Activated T-cell treated with anti-CD3 and anti-CD28 coated beads, Interleukin-2, amount 50 U/mL, for 24 hours (primary cell): ENCODE measurements at places on chromosomes 11 and 22.

DNA sequence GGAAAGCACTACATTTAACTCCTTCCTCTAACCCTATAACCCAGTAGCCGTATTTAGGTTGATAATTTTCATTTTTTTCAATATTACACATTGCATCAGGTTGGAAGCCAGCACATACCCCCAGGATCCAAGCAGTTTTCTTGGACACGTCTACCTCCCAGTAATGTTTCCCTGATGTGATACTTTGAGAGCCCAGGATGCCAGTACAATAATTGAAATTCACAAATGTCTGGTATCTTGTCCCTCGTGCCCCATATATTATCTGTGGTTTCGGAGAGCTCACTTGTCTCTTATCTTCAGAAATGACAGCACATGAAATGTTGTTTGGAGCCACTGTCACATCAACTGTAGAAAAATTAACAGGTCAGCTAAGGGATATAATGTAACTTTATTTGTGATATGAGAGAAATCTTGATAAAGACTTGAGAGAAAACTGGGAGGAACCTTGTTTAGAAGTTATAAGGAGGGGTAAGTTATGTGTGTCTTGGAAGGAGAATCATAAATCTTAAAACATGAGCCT is 19.8 kb downstream of the TRIM5 start:
- no peak for DNase-seq

GRCh38 chr11:1953489-1954266 is 6.5 kb downstream of the MRPL23 start:
- peak; percentile 41 for DNase-seq

- DNase-seq: no peak
Observed at GRCh38 chr11:87740451-87740850, 434.8 kb downstream of the RAB38 start.

- no peak for DNase-seq
Observed at GRCh38 chr22:45428391-45429385, 15.2 kb downstream of the RIBC2 start.

GRCh38 chr22:40426594-40427333 is 56.4 kb downstream of the SGSM3 start:
- DNase-seq: no peak

GRCh38 chr11:125210066-125210465 is 45.5 kb downstream of the PKNOX2 start:
- DNase-seq: no peak

DNA sequence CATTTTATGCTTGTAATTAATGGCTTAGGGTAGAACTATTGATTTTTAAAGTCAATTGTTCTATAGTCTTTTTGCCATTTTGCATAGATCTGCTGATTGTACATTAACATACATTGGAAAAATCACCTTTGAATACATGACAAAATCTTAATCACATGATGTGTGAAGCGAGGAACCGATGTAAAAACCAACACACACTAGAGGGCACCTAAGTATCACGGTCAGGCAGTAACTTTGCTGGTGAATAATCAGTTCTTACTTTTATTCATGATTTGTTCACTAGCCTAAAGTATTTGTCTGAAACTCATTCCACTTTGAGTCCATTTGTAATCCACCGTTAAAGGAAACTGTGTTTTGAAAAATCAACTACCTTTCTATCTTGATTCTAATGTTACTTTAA is 28.2 kb downstream of the JHY start:
- no peak for DNase-seq

DNA sequence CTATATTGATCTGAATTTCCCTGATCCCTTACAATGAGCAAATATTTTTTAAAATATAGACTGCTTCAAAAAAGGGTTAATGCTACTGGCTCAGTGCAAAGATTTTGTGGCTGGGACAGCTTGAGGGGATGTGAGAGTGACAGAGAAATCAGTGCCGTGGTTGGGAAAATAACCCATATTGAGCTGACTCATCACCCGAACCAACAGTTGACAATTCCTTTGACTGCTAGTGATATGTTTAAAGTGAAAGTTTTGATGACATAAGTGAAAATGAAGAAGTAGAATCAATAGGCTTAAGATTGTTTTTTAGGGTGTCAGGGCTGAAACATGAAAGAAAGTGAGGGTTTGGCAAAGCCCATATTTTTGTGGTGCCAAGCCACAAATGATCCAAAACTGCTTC is 257.1 kb upstream of the TENM4 start:
- no peak for DNase-seq

GRCh38 chr11:795634-796564 is 2.2 kb downstream of the SLC25A22 start:
- DNase-seq: peak; percentile 85

DNA sequence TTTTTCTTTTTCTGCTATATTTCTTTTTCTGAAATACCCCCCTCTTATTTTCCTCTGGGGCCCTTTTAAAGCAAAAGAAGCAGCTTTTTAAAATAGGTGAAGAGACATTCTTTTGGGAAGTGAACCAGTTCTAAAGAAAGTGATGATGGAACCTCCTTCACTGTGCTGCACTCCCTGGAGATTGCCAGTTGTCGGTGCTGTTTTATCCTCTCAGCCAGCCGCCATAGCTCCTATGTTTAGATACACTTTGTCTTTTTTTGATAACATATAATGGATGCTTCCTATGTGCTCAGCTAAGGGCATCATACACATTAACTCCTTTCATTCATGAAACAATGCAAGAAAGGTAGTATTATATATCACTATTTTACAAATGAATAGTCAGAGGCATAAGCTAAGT is 14.0 kb downstream of the CFAP300 start:
- DNase-seq: no peak

DNA sequence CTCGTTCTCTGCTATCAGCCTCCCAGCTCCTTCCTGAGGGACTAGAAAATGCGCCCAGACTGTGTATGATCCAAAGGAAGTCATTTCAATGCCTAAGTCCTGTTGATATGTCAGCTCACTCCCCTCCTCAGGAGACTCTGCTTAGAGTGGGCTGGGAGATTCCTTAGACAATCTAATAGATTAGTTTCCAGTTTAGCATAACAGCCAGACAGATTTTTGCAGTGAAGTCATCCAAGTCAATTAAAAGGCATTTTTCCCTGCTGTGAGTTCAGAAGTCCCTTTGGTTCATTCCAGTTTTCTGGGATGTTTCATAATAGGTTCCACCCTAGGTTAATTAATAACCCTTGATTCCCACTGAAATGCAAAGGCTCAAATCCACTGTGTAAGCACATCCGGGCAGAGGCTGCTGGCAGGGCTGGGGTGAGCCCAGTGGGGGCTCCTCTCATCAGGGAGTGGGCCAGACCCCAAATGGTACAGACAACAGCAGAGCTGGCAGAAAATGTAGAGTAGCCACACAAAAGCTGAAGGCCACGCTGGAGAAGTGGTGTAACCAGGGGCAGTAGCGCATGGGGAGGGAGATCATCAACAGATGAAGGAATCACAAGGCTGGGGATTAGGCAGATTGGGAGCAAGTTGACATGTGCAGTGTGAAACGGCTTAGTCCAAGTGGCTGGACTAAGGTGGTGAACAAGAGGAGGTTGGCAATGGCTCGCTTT is 90.6 kb downstream of the SYN3 start:
- DNase-seq: no peak

DNA sequence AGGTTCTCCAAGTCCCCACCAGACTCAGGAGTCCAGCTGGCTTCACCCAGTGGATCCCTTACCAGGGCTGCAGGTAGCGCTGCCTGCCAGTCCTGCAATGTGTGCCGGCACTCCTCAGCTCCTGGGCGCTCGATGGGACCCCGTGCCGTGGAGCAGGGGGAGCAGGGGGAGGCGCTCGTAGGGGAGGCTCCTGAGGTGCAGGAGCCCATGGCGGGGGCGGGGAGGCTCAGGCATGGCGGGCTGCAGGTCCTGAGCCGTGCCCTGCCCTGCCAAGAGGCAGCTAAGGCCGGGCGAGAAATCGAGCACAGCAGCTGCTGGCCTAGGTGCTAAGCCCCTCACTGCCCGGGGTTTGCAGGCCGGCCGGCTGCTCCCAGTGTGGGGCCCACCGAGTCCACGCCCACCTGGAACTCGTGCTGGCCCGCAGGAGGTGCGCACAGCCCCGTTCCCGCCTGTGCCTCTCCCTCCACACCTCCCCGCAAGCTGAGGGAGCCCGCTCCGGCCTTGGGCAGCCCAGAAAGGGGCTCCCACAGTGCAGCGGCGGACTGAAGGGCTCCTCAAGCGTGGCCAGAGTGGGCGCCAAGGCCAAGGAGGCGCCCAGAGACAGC is 792.9 kb upstream of the CCDC179 start:
- DNase-seq: no peak

GRCh38 chr22:17307566-17307965 is 61.7 kb upstream of the CECR2 start:
- DNase-seq: no peak

- DNase-seq: no peak
Observed at GRCh38 chr11:44303401-44303938, 6.5 kb downstream of the ALX4 start.

DNA sequence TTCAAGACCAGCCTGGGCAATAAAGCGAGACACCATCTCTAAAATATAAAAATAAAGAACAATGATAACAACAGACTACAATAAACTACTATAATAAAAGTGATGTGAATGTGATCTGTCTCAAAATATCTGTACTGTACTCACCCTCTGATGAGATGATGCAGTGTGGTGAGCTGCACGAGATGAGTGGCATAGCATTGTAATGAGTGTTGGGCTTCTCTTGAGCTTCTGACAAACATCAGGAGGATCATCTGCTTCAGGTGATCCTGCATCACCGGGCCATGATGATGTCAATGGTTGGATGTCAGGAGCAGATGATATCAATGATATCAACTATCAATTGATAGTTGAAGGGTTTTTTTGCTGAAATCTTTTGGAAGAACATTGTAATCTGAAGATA is 52.4 kb upstream of the INCENP start:
- no peak for DNase-seq

DNA sequence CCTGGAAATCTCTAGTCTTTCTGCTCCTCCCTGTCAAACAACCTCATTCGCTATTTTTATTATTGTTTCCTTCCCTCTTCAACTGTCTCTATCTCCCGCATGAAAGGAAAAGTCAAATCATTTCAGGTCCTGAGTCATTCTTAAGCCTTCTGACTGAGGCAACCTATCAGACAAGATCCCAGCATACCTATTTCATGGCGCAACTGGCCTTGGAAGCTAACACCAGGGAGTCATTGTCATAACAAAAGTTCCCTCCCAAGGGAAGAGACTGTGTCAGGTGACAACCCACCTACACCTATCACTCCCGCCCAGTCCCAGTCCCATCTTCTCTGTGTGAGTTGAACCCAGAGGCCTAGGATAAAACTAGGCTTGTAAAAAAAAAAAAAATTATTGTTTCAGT is 10.2 kb upstream of the ARHGAP42 start:
- DNase-seq: no peak

DNA sequence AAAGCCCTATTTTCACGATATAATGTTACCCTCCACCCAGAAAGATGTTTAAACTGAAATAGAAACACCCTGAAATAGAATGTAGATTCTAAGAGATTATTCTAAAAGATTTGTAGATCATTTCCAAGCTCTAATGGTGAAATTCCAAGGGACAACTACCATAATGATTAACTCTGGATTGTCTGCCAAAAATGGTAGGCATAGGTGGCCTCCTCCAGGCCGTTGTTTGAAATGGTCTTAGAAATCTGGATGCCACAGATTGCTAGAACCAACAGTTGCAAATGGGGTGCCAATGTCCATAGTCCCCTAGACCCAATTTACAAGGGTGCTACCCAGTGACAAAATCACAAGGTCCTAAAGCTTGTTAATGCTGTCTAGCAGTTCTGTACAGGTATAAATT is 6.7 kb upstream of the SLC6A5 start:
- no peak for DNase-seq

DNA sequence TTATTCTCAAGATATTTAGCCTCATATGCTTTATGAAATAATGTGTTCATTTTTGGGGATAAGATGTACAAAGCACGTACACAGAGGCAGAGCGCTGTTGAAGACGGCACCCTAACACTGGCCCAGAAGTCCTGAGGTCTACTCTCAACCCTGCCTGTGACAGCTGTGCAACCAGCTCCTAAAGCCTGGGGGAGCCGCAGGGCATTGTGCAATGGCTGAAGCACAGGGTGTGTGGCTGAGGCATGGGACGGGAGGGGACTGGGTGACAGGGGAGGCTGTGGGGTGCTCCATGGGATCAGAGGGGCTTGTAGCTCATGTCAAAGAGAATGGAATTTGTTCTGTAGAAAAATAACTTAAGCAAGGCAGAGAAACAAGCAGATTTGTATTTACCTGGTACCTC is 27.7 kb downstream of the FAM227A start:
- DNase-seq: no peak

DNA sequence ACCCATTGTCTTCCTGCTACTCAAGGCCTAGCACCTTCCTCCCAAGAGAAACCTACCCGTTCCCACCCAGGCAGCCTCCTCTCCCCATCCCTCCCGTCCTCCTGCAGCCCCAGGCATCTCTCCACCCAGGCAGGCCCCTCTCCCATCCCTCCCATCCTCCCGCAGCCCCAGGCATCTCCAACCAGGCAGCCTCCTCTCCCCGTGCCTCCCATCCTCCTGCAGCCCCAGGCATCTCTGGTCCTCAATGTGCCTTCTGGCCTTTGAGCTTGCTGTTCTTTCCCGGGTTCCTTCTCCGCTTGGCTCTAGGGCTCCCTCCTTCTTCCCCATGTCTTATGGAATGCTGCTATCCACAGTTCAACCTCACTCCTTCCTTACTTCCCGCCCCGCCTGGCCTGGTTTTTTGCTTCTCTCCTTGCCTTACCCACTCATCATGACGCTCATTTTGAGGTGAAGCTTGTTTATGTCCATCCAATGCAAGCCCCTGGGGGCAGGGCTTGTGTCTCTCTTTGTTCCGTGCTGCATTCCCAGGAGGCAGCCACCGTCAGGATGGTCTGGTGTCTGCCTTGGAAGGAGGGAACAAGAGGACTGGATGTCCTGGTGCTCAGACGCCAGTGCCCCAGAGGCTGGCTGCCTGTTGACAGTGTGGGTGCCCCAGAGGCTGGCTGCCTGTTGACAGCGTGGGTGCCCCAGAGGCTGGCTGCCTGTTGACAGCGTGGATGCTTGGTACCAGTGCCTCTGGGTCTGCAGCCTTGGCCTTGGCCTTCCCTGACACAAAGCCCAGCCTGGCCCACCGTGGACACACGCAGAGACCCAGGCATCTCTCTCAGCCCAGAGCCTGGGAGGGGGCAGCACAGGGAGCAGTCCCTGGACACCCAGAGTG is 815.7 kb downstream of the BRD1 start:
- DNase-seq: peak; percentile 11

DNA sequence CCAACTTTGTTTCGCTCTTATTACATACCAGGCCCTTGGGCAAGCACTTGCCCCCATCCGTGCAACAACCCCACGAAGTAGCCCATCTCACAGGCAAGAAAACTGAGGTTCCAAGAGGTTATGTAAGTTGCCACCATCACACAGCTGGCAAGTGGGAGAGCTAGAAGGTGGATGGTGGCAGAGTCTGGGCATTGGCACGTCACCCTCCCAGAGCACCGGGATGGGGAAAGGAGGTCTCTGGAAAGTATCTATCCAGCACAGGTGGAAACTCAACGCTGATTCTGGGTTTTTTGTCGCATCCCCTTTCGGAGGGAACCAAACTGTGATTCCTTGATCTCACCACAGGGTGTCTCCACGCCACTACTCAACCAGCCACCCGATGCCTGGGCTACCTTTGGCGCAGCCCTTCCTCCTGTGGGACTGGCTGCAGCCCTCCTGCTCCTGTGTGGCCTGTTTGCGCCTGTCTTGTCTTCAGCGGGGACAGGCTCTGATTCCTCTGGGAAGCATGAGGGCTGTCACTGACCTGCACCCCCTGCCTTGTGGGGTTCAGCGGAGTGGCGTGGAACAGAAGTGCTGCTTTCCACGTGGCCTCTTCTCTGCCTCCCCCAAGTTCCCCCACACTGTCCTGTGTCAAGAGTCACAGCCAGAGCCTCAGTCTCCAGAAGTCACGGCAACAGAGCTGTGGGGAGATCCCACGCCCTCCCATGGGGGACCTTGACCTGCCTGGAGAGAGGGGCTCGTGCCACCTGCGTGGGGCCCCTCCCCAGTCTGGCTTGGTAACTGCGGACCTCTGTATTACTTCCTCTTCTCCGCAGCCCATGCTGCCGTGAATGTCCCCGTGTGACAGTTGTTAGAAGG is 34.4 kb upstream of the TRIM29 start:
- peak; percentile 61 for DNase-seq
